ENCODE measurements at places on chromosomes 11 and 22.

- DNase-seq, result no peak
Observed at GRCh38 chr11:88295028-88295427, 42.5 kb downstream of the CTSC start.

- no peak for DNase-seq
Observed at GRCh38 chr11:102396708-102397563, 49.9 kb downstream of the BIRC2 start.

DNA sequence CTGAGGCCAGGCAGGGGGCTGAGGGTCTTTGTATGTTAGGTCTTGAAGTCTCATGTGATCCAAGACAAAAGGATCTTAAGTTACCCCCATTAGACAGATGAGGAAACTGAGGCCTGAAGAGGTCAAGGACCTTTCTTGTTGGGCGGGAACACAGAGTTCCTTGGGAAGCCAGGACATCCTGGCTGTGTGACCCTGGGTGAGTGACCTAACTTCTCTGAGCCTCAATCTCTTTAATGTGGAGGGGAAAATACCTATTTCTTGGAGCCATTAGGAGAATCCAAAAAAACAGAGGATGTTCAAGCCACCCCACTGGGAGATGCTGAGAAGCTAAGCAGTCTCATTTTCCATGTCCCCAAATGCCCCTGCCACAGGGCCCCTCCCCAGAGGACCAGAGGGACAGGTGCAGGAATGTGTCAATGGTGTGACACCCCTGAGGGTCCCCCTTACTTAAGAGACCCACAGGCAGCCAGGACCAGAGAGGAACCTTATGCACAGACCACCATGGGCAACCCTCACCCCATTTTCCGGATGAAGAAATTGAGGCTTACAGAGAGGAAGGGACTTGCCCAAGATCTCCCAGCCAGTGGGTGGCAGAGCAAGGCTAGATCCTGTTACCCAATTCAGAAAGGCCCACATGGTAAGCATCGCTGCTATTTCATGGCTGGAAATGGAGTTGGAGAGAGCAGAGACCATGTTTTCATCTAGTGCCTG is 8.0 kb downstream of the RAC2 start:
- no peak for DNase-seq

DNA sequence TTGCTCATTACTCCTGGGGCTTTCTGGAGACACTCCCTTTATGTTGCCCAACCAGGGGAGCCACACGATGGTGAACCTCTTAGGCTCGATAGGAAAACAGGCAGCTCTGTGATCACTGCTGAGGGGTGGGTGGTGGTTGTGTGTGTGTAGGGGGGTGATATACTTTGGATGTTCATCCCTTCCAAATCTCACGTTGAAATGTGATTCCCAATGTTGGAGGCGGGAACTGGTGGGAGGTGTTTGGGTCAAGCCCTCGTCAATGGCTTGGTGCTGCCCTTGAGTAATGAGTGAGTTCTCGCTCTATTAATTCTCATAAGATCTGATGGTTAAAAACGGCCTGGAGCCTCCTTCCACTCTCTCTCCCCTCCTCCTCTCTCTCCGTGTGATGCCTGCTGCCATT is 204.0 kb upstream of the B3GAT1 start:
- no peak for DNase-seq

- no peak for DNase-seq
Observed at GRCh38 chr22:48887394-48888332, 940.0 kb downstream of the BRD1 start.

DNA sequence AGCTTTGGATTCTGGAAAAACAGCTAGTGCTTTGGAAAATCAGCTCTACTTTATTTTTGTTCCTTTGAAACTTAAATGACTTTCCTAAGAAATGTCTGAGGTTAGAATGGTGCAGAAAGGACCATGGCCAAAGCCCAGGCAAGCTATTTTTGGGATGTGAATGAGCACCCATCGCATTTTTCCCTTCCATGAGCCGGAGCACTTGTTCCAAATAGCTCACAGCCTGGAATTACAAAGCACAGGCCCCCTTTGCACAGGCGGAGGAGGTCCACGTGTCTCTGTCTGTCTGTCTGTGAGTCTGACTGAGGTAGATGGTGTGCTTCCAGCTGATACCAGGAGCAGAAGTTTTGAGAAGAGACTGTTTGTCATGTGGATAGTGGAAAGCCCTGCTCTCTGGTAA is 50.7 kb downstream of the MICAL2 start:
- DNase-seq, result no peak

- DNase-seq, result no peak
Observed at GRCh38 chr11:35218956-35219355, 80.0 kb downstream of the CD44 start.

DNA sequence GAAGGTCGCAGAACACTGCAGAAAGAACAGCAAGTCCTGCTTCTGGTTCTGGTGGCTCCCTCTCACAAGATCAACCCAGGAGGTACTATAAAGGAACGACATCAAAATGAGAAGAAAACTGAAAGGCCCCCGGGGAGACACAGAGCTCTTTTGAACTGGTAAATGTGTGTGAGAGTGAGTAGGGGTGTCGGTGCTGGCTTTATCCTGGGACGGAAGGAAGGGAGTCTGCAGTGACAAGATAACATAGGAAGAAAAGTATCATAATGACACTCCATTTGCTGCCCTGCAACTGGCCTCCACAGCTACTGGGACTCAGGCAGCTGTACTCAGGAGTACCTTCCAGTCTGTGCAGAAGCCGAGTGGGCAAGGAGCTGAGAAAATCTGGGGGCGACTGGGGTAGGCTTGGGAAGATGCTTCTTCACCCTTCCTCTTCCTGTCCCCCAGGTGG is 60.9 kb downstream of the ENTHD1 start:
- DNase-seq, result no peak

- DNase-seq, result no peak
Observed at GRCh38 chr11:79139900-79140299, 300.9 kb downstream of the TENM4 start.

DNA sequence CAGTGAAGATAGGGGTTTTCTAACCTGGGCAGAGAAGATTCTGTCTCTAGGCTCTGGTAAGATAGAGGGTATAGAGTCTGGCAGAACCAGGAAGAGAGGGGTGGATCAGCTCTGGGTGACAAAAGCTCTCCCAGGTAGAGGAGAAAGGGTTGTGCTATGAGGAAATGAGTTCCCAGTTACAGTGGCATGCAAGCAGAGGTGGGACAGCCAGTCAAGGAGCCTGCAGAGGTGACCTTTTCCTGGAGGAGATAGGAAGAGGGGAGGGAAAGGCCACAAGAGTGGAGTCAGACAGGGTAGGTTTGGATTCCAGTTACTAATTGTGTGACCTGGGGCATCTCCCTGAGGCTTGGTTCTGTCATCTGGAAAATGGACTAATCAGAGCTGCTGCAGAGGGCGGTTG is 3.4 kb upstream of the CAPN5 start:
- no peak for DNase-seq

DNA sequence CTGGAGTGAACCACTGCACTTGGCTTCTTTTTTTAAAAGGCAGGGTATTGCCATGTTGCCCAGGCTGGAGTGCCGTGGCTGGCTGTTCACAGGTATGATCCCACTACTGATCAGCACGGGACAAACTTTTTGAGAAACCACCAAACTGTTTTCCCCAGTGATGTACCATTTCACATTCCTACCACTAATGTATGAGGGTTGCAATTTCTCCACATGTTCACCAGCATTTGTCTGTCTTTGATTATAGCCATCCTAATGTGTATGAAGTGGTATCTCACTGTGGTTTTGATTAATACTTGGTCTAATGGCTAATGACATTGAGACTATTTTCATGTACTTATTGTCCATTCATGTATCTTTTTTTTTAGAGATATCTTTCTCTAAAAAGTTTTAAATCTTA is 41.5 kb upstream of the EP300 start:
- DNase-seq, result no peak

GRCh38 chr11:67450796-67451657 is 1.5 kb downstream of the GPR152 start:
- DNase-seq, result no peak

DNA sequence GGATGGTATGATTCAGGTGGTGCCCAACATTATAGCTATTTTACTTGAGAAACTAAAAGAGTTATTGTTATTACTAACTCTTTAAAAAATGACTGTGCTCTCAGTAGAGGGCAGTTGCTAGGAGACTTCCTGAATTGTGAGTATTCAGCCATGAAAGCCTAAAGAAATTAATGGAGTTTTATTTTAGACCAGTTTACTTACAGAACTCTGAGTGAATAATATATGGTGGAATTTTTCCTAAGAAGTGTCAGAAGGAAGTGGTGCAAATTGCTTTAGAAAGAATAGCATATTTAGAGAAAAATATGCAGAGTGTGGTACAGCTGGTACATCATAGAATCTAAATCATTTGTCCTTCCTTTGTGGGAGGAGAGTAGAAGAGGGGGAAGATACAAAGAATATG is 689.9 kb upstream of the CCDC90B start:
- no peak for DNase-seq

- DNase-seq, result no peak
Observed at GRCh38 chr22:48045369-48045768, 1282.9 kb downstream of the TBC1D22A start.

- DNase-seq, result peak; percentile 94
Observed at GRCh38 chr11:469684-470560, 19.8 kb downstream of the PTDSS2 start.

DNA sequence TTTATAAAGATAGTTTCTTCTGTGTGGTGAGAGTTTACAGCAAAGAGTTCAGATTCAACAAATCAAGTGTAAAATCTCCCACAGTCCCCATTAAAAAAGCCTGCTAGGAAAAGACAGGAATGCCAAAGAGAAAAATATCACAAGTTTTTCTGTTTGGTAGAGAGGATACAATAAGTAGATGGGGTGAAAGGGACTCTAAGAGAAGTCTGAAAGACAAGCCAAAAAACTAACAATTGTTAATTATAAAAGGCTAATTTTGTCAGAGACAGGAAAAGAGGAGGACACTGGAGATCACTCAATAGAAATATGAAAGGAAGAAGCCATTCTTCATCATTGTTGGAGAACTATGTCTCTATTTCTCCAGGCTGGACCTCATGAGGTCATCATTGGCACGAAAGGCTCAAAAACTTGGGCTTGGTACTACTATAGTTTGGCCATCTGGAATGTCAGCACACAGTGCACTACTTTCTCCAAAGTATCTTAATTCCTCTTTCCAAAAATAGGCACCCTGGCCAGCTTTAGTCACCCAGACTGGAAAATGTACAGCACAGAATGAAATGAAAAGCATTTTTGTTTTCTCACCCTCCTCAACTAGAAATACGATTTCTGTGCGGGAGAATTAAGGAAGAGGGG is 531 bp upstream of the SOX6 start:
- DNase-seq, result peak; percentile 24

- no peak for DNase-seq
Observed at GRCh38 chr11:69651834-69652620, 11.1 kb downstream of the CCND1 start.

- no peak for DNase-seq
Observed at GRCh38 chr11:46692450-46692849, 8.0 kb downstream of the ARHGAP1 start.

GRCh38 chr11:17538731-17539130 is 5.5 kb downstream of the USH1C start:
- DNase-seq, result no peak

DNA sequence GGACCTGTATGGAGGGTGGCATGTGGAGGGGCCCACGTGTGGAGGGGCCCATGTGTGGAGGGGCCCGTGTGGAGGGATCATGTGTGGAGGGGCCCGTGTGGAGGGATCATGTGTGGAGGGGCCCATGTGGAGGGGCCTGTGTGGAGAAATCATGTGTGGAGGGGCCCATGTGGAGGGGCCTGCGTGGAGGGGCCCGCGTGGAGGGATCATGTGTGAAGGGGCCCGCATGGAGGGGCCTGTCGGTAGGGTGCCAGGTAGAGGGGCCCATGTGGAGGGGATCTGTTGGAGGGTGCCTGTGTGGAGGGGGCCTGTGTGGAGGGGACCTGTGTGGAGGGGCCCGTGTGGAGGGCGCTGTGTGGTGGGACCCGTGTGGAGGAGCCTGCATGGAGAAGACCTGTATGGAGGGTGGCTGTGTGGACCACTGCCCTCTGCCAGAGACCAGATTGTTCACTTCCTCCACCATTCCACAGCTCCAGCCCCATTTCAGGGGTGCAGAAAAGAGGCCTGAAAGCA is 47.0 kb downstream of the IGLL5 start:
- no peak for DNase-seq

GRCh38 chr22:23715806-23716375 is 25.1 kb downstream of the RGL4 start:
- no peak for DNase-seq

- peak; percentile 85 for DNase-seq
Observed at GRCh38 chr11:78039919-78040671, 17.0 kb upstream of the KCTD14 start.

GRCh38 chr22:41028841-41029240 is 63.6 kb upstream of the EP300 start:
- DNase-seq, result peak; percentile 93

DNA sequence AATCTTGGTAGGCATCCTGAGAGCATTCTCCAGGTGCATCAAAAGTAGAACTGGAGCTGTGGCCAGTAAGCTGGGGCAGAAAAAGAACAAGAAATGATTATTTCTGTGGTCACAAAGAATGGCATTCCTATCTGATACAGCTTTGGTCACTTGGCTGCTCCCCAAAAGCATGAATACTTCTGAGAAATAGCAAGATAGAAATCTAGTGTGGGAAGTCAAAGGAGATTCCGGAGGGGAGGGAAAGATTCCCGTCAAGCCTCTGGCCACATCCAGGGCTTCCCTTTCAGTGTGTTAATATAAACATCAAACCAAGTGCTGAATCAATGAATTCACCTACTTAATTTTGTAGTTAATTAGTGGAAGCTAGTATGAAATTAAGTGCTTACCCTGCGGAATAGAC is 1185.4 kb downstream of the LRRC4C start:
- peak; percentile 30 for DNase-seq

GRCh38 chr11:41947392-41947791 is 487.9 kb upstream of the LRRC4C start:
- no peak for DNase-seq

DNA sequence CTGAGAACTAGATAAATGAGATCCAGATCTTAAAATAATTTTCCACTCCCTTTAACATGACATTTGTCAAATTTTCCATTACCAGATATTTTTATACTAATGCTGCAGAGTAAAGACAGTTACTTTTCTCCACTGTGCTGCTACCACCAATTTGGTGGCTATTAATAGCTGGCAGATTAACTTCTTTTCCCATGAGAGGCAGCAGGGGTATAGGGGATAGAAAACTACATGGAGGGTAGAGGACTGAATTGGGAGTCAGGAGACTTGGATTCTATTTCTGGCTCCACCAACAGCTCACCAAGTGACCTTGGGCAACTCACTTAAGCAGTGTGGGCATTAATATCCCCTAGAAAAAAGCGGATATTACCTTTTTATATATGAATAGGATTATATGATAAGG is 69.2 kb downstream of the KIF18A start:
- no peak for DNase-seq

GRCh38 chr22:19042285-19043120 is 79.7 kb downstream of the DGCR2 start:
- DNase-seq, result no peak

DNA sequence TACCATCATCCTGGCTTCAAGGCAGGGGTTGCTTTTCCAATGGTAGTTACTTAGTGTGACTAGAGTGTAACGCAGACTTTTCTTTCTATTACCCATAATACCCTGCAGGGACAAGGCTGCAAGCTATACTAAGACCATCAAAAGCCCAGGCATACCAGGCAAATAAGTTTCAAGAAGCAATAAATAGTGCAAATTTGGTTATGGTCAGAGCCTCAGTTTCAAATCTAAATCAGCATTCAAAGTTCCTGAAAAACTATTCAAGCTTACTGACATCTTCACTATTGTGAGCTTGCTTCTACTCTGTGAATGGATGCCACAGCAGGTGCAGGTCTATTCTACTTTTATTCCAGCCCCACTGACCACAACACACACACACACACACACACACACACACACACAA is 2.5 kb upstream of the HBB start:
- no peak for DNase-seq
